ENCODE measurements at places on chromosomes 16 and 17.

DNA sequence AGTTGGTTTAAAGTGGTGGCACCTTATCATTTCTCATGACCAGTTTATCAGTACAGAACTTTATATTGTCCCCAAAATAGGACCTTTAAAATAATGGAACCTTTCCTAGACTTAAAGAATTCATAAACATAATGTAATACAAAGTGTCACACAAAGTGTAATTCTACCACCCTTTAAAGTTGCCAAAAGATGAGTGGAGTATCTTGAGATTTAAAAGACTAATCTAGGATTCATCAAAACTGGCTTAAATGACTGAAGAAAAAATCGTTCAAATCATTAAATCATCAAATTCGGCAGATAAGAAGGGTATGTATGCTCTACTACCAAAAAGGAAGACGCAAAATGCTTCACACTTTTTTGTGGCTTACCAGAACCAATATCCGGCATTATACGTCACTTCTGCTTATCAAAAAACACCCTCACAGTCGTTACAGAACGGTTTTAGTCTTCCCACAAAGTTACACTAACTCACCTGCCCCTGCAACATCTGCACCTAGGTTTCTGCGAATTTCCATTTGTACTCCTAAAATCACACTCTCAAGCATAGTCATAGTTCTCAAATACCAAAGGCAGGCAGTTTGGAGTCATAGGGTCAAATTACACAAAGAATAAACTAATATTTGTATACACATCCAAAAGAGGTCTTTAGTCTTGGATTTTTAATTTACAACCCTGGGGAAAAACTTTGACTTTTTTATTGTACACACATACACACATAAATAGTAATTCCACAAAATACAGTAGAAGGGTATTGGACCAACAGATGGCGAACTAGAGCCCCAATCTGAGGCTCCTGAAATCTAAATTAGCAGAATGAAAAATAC lies 1.4 kb upstream of the KANSL1 start:
- peak; percentile 81 for DNase-seq

DNA sequence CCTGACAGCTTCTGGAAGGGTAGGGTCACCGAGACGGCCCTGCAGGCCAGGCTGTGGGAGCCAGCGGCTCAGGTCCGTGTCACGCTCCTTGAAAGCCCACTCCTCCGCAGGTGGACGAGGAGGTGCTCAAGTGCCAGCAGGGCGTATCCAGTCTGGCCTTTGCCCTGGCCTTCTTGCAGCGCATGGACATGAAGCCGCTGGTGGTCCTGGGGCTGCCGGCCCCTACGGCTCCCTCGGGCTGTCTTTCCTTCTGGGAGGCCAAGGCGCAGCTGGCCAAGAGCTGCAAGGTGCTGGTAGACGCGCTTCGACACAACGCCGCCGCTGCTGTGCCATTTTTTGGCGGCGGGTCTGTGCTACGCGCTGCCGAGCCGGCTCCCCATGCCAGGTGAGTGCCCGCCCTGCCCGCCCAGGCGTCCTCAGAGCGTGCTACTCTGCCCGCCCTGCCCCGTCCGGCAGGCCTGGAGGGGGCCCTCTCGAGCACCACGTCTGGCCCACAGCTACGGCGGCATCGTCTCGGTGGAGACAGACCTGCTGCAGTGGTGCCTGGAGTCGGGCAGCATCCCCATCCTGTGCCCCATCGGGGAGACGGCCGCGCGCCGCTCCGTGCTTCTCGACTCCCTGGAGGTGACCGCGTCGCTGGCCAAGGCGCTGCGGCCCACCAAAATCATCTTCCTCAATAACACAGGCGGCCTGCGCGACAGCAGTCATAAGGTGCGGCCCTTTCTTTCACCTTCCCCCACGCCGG lies 1.3 kb downstream of the NAGS start:
- no peak for DNase-seq

DNA sequence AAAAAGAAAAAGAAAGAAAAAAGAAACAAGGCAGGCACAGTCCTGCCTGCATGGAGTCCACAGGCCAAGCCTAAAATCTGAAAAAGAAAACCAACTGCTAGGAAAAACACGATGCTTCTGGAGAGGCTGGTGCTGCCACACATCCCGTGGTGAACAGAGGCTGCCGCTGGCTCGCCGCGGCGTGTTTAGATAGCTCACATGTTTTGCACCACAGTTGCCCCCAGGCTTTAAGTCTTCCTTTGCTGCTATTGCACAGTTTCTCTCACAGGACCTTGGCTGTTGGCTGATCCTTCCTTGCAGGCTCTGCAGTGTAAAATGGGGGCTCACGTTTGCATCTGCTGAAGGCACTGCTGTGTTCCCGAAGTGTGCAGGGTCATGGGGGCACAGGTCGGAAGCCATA lies 8.6 kb downstream of the SLC6A4 start:
- DNase-seq = no peak

DNA sequence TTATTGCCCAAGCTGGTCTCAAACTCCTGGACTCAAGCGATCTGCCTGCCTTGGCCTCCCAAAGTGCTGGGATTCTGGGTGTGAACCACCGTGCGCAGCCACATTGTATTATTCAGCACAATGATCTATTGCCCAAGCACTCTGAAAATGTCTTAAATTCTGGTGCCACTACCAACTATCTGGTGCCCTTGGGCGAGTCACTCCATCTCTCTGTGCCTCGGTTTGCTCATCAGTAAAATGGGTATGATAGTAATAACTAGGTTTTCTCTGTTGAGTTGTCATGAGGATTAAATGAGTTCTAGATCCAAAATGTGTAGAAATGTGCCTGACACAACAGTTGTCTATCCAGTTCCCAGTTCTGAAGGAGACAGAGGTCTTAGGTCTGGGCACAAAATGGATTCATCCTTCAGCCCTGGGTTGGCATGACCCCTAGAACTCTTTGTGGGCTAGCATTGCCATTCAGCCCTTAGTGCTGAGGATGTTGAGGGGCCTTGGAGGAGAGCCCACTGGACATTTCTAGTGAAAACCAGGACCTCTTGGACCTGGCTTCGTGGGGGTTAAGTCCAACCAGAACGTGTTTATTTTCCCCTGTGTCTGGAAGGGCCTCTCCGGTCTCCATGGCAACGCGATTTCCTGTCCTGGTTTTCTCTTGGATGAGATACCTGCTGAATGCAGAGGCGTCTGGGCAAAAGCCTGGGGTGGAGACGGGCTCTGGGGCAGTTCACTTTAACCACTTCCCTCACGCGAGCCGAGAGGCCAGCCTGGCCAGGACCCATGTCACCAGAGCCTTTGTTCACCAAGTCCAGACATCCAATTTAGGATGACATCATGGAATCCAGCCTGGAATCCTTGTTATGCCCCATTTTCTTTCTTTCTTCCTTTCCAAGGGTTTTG lies 43.7 kb upstream of the TNRC6A start:
- no peak for DNase-seq

- DNase-seq = no peak
Observed at GRCh38 chr16:17162560-17162959, 308.2 kb downstream of the XYLT1 start.

GRCh38 chr16:48334325-48334724 lies 50.9 kb downstream of the SIAH1 start:
- no peak for DNase-seq

DNA sequence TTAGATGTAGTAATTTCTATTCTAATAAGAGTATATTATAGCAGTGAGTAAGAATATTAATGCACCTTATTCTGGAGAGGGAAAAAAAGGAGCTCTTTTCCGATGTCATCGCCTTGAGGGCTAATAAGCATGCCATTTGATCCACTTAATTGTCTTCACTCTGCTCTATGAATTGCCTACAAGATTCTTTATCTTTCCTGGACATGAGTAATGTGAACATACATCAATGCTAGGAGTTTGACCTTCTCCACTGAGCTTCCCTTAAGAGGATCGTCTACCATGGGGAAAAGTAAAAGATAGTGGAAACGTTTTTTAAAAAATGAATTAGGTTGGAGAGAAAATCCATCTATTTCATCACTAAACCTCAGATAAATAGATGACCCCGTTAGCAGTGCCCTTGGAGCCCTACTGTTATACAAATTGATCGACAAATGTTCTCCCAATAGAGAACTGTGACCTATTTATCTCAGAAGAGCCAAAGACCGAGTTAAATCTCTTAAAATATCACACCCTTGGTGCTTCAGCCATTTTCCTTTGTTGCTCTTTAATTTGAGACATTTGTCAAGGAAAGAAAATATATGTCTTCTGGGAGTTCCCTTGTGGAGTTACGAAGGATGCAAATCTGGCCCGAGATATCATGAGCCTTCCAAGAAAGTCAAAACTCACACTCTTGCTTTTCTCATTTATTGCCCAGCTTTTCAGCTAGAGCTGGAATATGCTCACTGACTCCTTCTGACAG lies 898.5 kb downstream of the KCNJ2 start:
- DNase-seq = no peak

GRCh38 chr17:14019186-14019956 lies 49.9 kb upstream of the COX10 start:
- no peak for DNase-seq

DNA sequence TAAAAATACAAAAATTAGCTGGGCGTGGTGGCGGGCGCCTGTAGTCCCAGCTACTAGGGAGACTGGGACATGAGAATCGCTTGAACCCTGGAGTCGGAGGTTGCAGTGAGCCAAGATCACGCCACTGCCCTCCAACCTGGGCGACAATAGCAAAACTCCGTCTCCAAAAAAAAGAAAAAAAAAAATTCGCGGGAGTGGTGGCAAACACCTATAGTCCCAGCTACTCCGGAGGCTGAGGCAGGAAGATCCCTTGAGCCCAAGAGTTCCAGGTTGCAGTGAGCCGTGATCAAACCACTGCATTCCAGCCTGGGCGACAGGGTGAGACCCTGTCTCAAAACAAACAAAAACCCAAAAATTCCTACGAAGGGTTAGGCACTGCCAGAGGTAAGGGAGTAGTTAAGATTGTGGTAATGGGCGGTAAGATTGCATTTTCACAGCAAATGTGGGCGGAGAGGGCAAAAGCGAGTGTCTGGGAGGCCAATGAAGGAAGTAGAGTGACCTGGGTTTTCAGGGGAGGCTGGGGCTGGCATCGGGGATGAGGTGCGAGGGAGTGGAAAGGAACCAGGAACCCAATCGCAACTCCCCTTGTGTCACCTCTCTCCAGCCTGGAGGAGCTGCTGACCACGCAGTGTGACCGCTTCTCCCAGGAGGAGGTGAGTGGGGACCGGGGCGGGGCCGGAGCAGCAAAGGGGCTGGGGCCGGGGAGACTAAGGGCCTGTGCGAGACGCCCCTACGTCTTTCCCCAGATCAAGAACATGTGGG lies 2.6 kb downstream of the MYL11 start:
- no peak for DNase-seq

GRCh38 chr16:57178196-57178595 lies 7.6 kb downstream of the PSME3IP1 start:
- no peak for DNase-seq

- no peak for DNase-seq
Observed at GRCh38 chr17:37118366-37119137, 169.8 kb downstream of the AATF start.

DNA sequence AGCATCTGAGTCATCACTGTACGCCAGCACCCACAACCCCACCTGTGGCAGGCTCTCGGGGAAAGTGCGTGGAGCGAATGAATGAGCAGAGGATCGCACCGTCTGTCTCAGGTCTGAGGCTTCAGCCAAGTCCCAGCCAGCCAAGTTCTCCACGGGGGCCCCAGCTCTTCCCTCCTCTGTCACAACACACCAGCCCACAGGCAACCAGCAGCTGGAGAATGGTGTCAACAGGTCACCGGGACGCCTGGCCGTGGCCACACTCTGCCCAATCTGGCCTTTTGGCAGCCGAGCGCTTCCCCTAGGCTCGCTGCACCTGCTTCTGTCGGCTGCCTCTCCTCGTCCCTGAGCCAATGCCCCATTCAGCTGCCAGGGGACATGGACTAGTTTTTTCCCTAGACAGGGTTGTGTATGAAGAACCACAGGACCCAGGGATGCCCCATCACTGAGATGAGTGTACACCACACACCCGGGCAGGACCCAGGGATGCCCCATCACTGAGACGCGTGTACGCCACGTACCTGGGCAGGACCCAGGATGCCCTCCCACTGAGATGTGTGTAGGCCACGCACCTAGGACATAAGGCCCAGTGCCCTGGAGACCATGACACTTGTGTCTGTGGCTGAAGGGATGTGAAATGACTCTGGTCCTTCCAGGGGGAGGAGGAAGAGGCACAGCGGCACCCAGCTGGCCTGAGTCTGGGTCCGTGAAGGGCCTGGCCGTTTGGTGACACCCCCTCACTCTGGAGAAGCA lies 52.8 kb downstream of the ABR start:
- DNase-seq = peak; percentile 47

- DNase-seq = no peak
Observed at GRCh38 chr16:54070789-54071343, 215.7 kb downstream of the IRX3 start.

- no peak for DNase-seq
Observed at GRCh38 chr16:1781758-1782407, 488 bp downstream of the SPSB3 start.

- DNase-seq = no peak
Observed at GRCh38 chr17:80063830-80064585, 27.6 kb downstream of the CCDC40 start.

GRCh38 chr16:83915491-83915890 lies 16.6 kb downstream of the MLYCD start:
- no peak for DNase-seq

DNA sequence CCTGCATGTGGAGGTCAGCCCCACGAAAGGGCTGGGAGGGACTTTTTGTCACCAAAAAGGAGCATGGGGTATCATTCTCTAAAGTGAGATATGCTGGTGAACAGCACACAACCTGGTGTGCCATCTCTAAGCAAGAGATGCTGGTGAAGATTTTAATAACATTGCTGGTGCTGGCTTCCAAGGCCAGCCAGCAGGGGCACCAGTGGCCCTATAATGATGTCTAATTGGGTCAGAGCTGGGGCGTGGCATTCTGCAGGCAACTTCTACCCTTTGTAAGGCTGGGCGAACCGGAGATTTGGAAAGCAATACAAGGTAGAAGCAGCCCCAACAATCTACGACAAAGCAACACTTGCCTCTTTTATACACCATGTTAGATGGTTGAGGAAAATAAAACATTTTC lies 16.8 kb downstream of the SDR42E1 start:
- no peak for DNase-seq

DNA sequence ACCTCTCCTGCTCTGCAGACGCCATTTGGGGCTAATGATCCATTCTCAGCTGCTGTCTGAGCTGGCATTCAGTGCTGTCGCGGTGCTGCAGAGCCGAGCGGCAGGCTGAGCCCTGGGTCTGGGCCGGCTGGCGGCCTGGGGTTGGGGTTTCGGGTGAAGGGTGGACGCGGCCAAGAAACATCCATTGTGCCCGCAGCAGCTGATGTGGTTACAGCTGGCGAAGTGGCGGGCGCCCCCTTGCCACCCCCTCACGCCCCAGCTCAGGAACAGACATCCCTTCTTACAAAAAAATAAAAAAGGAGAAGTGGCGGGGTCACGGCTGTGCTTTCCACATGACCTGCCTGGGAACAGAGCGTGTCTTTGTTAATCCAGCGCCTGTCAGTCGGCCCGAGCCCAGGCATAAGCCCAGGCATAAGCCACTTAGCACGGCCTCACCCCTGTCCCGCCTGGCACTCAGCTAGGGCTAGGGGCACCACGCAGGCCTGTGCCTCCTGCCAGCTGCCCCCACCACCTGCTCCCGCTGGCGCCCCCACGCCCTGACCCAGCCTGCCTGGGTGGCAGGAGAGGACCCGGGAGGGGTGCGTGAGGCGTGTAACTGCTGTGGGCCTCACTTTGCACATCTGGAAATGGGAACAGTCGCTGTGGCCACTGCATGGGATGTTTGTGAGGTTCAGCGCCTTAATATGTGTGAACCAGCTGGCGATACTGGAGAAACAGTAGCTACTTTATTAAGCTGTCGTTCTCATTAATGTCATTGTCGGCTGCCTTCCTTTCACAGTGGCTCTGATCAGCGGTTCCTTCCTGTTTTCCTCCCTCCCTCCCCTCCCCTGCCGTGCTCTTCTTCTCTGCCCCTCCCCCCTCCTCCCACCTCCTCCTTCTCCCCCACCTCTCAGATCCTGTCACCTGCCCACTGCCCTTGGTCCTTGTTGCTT lies 197.7 kb upstream of the CIBAR2 start:
- no peak for DNase-seq

All from natural killer cell treated with Interleukin-12 subunit alpha and Interleukin-12 subunit beta and Interleukin-15 and Interleukin-18, amount 100 ng/mL, for 72 hours (primary cell).